ENCODE measurements at places on chromosomes 4 and X. TPM values are rescaled to one million over a fixed set of nuclear protein-coding genes. Genes with fewer than 3 reads are reported as not detected.

- no peak for DNase-seq
Observed at GRCh38 chrX:69068301-69069085, 96.8 kb downstream of the PJA1 start.

GRCh38 chr4:89344571-89344970, 37.0 kb upstream of the GPRIN3 start:
- DNase-seq: no peak

DNA sequence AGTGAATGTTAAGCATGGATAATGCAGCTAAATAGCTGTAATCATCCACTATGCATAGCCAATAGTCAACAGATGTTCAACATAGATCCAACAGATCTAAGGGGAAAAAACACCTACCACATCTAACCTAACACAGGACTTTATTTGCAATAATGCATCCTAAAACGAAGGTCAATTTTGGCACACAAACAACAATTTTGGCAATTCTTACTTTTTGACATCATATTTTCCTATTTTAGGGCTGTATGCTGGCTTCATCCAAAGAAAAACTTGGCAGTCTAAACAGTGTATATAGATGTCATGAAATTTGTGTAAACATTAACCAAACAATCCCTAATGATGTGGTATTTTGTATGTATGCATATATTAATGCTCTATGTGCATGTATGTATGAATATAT, 33.2 kb downstream of the UNC5C start:
- DNase-seq: no peak

- DNase-seq: no peak
Observed at GRCh38 chr4:167399201-167399600, 164.9 kb upstream of the SPOCK3 start.

GRCh38 chr4:69518102-69518501, 22.4 kb upstream of the UGT2B4 start:
- no peak for DNase-seq

- no peak for DNase-seq
Observed at GRCh38 chr4:56217343-56217890, 169.9 kb downstream of the AASDH start.

- no peak for DNase-seq
Observed at GRCh38 chr4:170651786-170652185, 562.0 kb upstream of the AADAT start.

GRCh38 chr4:166838975-166839614, 395.2 kb downstream of the SPOCK3 start:
- no peak for DNase-seq

DNA sequence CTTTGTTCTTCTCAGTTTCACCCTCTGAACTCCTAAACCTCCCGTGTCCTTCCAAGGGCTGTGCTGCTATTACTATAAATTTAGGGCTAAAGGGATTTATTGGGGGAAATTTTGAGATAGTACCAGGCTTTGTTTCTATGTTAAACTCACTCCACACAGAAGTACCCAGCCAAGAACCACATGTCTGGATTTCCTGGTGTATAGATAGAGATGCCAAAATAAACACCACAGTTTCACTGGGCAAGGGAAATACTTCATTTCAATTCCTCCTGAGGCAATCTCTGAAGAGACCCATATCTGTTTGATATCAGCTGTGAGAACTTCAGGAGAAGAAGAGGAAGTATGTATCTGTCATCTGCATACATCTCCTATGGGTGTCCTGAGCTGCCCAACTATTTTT, 21.7 kb upstream of the CLNK start:
- no peak for DNase-seq

DNA sequence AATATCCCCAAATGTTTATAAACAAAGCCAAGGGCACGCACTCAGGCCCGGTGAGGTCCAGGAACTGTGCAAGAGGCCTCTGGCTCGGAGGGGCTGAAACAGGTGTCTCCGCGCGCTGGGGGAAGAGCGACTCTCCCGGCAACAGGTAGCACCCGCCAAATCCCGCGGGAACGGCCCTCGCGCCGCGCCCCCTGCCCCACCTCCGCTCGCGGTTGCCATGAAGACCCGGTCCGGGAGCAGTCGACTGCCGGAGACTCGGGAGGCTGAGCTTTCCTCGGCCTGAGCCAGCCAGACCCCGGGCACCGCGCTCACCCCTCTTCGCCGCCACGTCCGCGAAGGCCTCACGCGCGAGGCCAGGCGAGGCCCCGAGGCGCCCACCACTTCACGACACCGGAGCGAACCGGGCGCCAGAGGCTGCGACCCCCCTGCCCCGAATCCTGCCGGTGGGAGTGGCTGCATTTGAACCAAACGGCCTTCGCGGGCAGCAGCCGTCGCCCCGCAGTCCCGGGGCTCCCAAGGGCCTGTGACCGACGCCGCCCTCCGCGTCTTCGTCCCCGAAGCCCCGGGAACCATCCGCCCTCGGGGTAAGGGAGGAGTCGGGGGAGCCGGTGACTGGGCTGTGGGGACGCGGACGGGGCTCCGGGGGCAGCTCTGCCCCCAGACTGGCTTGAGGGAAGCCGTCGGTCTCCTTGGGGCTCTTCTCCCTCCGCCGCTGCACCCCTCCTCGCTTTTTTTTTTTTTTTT, at the start of gene NSUN7:
NSUN7 (plus strand) TSS at position 239 of the 744 bp plus-strand sequence. CDS start 739 bp downstream, outside the sequence.
- DNase-seq: peak; percentile 73

DNA sequence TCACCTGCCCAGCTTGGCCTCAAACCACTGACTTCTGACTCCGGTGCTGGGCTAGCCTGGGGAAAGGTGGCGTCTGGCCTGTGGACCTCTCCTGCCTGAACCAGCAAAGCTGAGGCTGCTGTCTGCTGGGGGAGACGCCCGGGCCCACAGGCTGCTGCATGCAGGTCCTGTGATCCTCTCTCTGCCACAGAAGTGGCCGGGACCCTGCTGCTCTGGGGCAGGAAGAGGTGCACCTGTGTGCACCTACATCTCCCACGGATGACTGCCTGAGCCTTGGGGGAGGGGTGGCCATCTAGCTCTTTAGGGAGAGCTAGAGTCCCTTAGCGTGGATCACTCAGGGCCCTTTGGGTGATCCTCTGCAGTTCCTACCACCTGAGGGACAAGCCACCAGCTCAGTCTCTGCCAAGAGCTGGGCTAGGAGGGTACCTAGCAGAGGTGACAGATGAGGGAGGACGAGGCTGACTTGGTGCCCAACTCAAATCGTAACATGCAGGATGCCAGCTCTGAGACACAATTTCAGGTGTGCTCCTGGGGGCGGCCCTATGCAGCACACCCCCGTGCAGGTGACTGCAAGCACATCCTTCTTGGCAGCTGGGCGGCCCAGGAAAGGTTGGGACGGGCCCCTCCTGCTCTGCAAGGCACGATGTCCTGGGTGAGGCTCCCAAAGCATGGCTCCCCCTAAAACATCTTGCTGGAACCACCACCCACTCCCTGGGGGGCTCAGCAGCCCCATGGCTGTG, 22.5 kb downstream of the LETM1 start:
- DNase-seq: no peak

DNA sequence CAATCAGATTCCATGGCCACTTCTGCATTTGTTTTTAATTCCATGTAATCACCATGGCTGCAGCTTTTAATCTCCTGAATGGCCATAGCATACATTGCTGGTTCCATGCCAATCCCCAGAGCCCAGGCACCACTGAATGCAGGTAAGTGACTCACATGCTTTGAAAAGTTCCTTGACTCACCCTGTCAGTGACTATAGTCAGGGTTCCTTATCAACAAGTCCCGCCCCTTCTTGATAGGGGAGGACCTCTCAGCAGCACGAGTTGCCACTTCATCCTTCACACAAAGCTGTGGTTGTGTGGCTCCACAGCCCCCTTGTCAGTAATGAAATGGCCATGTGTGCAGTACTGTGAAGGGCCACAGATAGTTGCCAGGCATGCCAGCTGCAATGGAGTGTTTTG, 516.6 kb downstream of the PPARGC1A start:
- DNase-seq: peak; percentile 52

DNA sequence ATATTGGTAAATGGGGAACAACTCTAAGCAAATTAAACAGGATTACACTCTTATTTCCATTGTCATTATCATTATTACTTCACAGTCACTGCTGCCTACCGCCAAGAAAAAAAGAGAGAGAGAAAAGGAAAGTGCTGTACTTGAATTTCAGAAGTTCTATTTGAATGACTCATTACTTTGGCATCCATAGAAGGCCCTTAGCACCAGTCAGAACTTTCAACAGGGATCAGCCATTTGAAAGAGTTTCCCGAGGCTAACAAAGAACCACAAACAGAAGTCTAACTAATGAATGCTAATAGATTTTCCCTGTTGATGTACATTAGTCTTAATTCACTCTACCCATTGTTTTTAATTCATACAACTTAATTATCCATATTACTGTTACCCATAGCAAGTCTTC, 116.3 kb downstream of the SHROOM4 start:
- DNase-seq: no peak

- no peak for DNase-seq
Observed at GRCh38 chrX:42089031-42089430, 165.7 kb upstream of the CASK start.

DNA sequence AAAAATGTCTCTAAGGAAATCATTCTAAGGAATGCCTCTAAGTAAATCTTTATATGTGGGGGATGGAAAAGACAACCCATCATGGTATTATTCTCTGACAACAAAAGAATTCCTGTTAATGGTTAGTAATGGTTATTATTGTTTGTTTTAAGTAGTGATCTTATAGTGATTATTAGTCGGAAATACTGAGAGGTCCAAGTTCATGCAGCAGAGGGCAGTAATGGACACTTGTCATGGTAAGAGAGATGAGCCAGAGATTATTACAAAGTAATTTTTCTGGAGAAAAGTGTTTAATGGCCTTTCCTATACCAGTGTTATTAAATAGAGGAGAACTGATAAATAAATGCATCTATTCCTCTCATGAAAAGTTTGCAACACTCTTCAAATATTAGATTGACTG, 8.1 kb upstream of the DKK2 start:
- no peak for DNase-seq

TSPYL2 gene
- 63.6 TPM for polyA plus RNA-seq

PDZD4 gene
- polyA plus RNA-seq: 10.4 TPM

ZC4H2 gene
- 31.3 TPM for polyA plus RNA-seq

ANAPC4 gene
- polyA plus RNA-seq: 65.2 TPM

Measured in right lung (tissue), 10 donors.